ENCODE measurements at places on chromosomes 4 and X. TPM values are rescaled to one million over a fixed set of nuclear protein-coding genes. Genes with fewer than 3 reads are reported as not detected.

The ZDHHC15 gene
- total RNA-seq = 0.13 TPM

DNA sequence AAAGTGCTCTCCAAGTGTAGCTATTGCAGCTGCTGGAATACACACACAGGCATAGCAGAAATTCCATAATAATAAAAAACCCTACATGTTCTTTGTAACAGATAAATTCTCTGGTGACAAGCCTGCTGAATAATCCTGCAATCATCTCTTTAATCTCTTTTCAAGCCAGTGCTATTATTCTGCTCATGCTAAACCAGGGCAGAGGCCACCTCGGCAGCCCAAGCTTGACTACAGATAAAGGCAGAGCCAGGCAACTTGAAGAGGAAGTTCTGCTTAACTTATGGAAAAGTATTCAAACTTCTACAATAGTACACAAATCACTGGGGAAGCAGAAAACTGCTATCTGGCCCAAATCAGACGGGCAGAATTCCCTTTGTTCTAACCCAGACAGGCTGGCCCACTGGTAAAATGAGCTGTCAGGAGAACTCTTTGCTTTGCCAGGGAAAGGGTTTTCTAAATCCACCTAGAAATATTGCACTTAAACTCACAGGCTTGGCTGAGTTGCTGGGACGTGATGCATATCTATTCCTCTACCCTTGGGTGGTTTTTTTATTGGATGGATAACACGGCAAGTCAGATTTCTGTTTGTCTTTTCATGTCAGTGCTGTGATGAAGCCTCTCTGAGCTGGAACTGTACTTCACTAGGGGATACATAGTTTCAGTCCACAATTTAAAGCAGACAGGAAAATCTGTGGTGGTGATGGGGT, 70.5 kb downstream of the GATB start:
- DNase-seq = no peak

The ESX1 gene
- not detected for total RNA-seq

DNA sequence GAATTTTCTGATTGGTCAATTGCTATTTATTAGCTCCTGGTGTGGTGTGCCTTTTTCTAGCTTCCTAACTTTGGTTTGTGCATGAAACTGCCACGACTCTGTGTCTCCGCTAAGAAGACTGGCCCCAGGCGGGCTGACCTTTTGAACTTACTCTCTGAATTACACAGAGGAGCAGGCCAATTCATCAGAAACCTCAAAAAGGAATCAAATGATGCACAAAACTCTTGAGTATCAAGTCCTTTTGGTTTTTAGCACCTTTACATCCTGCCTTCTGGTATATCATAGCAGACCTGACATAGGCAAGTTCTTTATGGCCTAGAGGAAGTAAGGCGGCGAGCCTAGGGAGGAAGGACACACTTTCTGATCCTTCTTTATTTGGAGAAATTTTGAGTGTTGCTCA, 17.6 kb downstream of the TKTL1 start:
- DNase-seq = no peak

DNA sequence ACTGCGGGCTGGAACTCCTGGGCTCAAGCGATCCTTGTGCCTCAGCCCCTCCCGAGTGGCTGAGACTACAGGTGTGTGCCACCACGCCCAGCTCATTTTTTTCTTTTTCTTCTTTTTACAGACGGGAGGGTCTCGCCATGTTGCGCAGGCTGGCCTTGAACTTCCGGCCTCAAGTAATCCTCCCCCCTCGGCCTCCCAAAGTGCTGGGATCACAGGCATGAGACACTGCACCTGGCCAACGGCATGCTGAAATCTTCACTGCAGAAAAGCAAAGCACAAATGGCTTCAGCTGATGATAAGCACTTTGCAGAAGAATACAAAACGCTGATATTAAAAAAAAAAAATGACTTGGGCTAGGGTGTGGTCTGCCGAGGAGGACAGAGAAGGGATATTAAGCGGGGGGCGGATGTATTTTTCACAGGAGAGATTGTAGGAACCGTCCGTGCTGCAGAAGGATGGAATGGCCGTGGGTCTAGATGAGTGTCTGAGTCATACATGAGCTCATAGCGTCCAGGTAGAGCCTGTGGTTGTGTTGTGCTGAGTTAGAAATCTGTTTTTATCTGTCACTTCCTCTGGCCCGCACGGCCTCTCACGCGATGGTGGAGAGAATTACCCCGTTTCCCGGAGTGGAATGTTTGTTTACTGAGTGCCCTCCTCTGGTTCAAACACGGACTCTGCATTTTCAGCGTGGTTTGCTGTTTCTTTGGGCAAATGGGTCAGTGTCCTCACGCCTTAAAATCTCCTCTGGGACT, 8.5 kb upstream of the AKAP17A start:
- no peak for DNase-seq

DNA sequence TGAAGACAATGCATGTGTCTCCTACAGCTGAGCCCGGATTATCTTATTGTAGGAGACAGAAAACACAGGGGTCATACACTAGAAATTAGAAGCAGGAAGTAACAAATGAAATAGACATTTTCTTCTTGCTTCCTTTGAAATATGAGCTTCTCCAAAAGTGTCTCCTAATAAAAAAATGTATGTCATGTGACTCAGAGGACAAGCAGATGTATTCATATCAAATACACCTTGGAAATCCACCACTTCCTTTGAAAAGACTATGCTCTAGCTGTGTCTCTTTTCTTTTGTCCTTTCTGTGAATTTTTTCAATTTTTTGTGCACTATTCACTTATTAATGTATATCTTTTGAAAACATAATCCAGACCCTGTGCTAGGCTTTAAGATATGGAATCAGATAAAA, 1906.2 kb downstream of the C4orf33 start:
- no peak for DNase-seq

The CAPN6 gene
- total RNA-seq = not detected

The SMIM31 gene
- not detected for total RNA-seq

The MAML3 gene
- total RNA-seq = 9.5 TPM

- DNase-seq = no peak
Observed at GRCh38 chrX:103431316-103431715, 55.0 kb downstream of the BEX3 start.

DNA sequence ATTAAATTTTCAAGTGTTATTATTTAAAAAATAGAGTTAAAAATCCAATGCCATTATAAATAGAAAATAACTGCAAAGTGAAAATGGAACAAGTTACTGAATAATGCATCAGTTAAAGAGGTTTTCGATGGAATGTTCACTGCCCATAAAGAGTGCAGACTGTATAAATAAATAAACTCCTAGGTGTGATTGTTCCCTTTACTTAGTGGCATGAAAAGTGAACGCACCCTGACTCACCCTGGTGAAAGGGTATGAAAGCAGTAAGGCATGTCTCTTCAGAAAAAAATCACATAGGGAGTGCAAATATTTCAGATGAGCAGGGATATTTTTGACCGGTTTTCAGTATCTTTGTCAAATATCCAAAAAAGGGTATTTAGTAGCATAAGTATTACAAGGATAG, 387.8 kb downstream of the DCAF12L2 start:
- DNase-seq = no peak

DNA sequence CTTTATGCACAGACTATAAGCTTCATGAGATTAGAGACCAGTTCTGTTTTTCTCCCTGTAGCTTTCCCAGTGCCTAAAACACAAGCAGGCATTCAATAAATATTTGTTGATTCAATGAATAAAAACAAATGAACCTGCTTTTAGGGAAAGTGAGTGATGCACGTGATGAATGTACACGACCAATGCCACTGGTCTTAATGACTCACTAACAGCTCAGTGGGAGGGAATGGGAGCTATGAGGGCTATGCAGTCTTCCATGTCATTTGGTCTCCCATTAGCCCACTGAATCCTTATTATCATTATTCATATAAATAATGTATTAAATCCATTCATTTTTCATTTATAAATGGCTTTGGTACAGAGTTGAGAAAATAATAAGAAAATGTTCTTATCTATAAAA, 247.4 kb downstream of the FBXO8 start:
- no peak for DNase-seq

The CFAP47 gene
- not detected for total RNA-seq

The ARSJ gene
- total RNA-seq = 77.4 TPM

DNA sequence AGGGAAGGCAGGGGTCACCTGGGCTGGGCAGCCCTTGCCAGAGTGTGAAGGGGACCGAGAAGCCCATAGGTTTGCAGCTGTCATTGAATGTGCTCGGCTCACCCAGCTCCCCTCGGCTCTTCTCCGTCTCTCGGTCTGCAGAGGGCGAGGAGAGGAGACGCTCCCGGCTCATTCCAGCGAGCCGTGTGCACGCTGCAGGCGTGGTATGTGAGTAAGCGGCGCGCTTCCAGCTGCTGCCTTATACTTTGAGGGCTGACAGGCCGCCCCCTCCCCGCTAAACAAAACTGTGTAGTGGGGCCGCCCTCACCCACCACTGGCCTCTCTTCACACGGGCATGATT, 23.0 kb upstream of the BCORL1 start:
- no peak for DNase-seq

The EREG gene
- not detected for total RNA-seq

DNA sequence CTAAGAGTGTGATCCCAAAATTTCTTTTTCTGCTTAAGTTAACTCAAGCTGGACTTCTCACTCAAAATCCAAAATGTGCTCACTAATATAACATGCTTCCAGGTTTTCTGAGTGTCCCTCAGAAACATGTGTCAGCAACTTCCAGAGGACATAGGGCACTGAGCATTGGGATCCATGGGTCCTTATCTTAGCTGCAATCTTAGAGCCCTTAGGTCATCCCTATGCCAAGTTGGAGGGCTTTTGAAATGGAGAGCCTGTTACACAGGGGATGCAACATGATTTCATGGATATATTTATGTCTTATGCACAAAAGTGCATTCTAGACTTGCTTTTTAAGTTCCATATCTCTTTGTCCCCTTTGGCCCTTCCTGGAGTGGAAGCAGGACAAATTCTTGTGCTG, 11.7 kb upstream of the HCCS start:
- no peak for DNase-seq

The PAK3 gene
- 1.5 TPM for total RNA-seq

- no peak for DNase-seq
Observed at GRCh38 chr4:128916832-128917231, 107.3 kb downstream of the JADE1 start.

DNA sequence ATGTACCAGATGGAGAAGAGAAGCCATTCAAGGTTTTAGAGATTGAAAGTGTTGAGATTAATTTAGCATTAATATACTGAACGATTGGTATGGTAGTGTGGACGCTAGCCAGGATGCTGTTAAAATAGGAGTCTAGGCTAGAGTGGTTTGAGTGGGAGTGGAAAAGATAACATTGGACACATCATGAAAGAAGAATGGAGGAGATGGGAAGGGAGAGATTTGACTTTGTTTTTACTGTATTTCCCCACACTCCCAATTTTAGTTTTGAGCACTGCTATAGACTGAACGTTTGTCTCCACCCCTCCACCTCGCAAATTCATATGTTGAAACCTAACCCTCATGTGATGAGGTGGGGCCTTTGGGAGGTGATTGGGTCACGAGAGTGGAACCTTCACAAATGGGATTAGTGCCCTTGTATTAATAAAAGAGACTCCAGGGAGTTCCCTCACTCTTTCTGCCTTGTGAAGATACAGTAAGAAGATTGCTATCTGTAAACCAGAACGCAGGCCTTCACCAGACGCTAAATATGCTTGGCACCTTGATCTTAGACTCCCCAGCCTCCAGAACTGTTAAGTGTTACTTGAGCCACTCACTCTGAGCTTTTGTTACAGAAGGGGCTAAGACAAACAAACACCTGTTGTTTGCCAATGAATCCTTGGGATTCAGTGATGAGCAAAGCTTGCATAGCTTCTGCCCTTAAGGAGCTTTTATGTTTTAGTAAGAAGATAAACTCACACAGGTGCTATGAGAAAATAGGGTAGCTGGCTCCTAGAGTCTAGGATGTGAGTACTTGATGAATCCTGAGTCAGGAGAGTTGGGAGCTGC, 25.8 kb downstream of the USP9X start:
- DNase-seq = no peak

DNA sequence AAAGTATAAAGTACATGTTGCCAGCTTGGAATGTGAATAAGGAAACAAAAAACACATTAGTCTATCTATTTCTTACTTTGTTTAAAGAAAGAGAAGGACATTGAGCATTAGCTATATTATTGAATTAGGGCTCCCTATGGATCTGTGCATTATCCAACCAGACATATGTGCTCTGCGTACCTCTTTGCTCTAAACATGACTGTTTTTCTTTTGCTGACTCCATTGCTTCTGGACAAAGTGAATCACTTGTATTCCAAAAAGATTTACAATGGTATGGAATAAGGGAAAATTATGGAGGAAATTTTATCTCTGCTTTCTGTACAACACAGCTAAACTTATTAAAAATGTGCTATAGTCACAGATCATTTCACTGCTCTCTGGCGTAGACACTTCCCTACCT, 727.8 kb upstream of the LCORL start:
- DNase-seq = no peak

DNA sequence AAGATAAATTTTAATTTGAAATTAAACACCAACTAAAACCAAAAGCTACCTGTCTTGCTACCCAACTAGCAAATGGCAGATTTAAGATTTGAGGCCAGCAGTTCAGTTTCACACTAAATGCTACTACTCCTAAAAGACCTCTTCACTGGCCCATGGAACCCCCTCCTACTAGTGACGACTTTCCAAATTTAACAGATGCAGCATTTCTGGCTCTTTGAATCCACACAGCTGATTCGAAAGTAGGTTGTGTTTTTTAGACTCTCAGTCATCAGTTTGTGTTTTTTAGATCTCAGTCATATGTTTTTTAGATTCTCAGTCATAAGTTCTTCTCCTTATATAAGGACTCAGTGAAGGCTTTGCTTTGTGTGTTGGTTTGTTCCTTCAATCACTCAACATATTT, 11.1 kb upstream of the CC2D2A start:
- DNase-seq = no peak

The WDR13 gene
- total RNA-seq = 137 TPM

- no peak for DNase-seq
Observed at GRCh38 chr4:73019462-73020047, 50.0 kb downstream of the COX18 start.

The SYP gene
- total RNA-seq = 0.13 TPM

GRCh38 chr4:185395238-185395955, at the start of gene LRP2BP:
LRP2BP (minus strand) TSS chr4:185395924; CDS start chr4:185378186, 17,738 bp downstream.
- DNase-seq = no peak

DNA sequence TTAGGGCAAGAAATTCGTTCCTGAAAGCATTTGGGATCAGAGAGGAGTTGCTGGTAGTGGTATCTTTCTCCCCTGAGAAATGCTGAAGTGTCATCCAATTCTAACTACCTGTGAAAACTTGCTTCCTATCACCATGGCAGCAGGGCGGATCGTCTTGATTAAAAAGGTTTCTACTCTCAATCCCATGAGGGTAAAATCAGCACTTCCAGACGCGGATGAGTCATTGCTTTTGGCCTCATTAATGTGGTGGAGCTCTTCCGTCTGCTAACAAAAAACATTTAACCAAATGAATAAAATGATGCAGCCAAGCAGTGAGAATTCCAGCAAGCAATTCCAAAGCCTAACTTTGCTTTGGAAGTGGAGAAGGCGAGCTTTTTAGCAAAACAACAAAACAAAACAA, 325.6 kb downstream of the CAMK2D start:
- DNase-seq = peak; percentile 73

The CXorf58 gene
- not detected for total RNA-seq

DNA sequence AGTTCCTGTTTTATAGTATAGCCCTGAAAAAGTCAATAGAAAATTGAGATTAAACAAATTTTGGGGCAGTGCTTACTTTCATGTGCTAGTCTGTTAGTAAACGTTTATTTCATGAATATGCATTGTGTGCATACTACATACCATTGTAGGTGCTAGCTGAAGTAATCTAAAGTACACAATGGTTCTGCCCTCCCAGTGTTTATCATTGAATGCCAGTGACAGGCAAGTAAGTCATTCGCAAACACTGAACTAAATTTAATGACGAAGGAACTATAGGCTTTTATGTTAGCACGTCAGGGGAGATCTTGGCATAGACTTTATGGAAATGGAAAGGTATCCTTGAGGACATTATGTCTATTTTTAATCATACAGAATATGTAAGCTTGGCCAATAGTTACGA, 426.9 kb upstream of the EPHA5 start:
- no peak for DNase-seq

All from pulmonary artery endothelial cell (primary cell).